Stimulated activated CD4-positive, alpha-beta T cell treated with anti-CD3 and anti-CD28 coated beads, Interleukin-15, amount 100 ng/mL, for 48 hours (primary cell): ENCODE measurements at places on chromosomes 12 and 14.
A peak's percentile ranks its signal among the peaks of the same experiment; 100 is the strongest.

DNA sequence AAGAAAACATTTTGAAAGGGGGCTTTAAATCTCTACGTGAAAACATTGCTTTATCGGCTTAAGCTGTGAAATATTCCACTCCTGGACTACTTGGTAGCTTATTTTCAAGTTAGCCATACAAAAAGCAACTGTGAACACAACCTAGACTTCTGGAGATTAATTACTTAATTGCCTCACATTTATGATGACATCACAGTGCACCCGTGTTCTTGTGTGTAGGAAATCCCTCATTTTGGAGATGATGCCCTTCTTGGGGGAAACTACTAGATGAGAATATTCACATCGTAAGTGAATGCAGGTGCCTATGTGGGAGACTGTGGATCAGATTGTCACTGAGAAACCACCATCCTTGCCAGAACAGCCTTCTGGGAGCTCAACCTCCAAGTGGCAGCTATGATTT is 10.5 kb upstream of the B4GALNT3 start:
- DNase-seq: no peak

GRCh38 chr14:100038065-100038464 is 27.2 kb upstream of the EVL start:
- no peak for DNase-seq

GRCh38 chr14:49581209-49582112 is 4.7 kb downstream of the RPS29 start:
- no peak for DNase-seq

- peak; percentile 28 for DNase-seq
These were observed at the start of gene BIN2 for GRCh38 chr12:51323966-51324895. TSS of gene BIN2 (minus strand) at chr12:51324174. CDS start at chr12:51324102, 72 bp downstream.

- DNase-seq: no peak
These were observed 49.9 kb upstream of the PLEKHG3 start for GRCh38 chr14:64654246-64654900.

GRCh38 chr12:51889216-51890132 is 1.6 kb downstream of the ANKRD33 start:
- no peak for DNase-seq

DNA sequence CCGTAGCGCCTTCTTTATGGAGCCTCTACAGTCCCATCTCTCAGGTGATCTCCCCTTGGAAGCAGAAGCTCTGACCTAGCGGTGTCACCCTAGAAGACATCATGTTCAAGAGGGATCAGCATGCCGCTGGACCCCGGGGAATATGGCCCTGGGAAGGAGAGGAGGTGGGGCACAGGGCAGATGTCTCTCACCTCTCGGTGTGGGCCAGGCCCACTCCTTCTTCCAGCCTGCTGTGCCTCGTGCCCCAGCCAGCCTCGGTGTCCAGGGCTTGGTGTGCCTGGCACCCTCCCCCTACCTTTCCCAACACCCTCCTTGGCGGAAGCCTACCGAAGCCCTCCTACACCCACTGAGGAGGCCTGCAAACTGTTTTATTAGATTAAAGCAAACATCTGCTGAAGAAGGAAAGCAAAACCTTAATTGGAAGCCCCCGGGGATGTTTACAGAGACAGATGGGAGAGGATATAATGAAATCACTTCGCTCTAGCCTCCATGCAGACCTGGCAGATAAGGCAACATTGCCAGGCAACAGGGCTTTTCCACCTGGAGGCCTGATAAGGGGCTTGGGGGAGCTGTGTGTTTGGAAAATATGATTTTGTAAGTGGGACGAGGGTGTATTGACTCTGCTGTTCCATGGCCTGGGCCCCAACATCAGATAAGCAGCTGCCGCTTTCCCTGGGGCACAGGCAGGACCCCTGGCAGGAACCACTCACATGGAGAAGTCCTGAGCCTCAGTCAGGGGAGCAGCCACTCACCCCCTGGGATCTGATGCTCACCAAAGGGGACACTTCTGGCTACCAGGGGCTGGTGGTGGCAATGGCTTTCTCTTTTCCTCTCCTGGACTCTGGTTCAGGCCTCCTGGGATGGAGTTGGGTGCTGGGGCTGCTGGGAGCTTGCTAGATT is 5.7 kb upstream of the CHGA start:
- DNase-seq: no peak

- DNase-seq: no peak
These were observed 20.5 kb downstream of the PSMC1 start for GRCh38 chr14:90276646-90277367.

DNA sequence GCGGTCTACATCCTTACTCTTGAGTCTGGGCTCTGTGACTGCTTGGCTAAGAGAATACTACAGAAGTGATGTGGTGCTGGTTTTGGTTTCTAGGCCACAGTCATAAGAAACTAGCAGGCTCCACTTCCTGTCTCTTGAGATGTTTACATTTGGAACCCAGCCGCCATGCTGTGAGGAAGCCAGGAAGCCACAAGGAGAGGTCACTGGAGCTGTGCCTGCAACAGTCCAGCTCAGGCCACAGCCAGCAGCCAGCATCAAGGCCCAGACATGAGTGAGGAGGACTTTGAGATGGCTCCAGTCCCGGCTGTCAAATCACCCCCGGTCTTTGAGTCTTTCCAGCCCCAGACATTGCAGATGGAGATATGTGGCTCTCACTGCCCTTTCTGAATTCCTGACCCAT is 12.9 kb upstream of the FAM181A start:
- DNase-seq: peak; percentile 4

DNA sequence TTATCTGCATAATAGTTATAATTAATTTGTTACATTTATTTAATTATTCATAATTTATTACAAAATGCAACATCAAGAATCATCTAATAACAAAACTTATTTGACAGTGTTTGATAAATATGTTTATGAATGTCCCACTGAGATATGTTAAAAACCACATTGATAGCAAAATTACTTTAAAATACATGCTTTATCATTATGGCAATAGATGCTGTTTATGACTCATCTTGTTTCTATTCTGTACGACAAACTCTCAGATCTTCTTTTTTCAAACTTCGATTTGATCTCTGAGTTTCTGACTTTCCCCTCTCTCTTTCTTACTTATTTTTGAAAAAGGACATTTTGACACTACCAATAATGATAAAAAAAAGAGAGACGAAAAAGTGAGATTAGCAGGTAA is 56.8 kb upstream of the LRRK2 start:
- DNase-seq: no peak

DNA sequence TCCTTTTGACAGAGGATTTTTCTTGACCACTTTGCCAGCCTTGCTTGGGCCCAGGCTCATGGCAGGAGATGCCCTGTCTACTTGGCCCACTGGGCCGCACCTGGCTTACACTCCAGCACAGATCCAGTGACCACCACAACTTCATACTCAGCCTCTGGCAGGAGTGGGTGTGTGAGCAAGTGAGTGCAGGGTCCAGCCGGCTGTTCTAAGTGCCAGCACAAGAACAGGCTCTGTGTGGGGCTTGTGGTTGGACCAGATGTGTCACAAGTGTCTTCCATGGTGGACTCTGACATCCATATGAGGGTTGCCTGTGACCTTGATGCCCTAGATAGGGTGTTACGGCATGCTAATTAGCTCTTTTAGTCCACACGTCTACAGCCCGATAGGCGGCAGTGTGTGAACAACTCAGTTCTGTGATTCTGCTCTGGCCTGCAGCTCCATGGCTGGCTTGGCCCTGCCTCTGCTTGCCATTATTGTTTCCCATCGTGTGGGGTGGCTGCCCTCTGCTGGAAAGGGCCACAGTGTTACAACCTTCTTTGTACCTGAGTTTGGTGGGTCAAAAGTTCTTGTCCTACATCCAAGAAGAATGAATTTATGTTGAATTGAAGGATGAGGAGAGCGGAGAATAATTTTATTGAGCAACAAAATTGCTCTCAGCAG is 1089.1 kb downstream of the SLC6A15 start:
- DNase-seq: no peak

DNA sequence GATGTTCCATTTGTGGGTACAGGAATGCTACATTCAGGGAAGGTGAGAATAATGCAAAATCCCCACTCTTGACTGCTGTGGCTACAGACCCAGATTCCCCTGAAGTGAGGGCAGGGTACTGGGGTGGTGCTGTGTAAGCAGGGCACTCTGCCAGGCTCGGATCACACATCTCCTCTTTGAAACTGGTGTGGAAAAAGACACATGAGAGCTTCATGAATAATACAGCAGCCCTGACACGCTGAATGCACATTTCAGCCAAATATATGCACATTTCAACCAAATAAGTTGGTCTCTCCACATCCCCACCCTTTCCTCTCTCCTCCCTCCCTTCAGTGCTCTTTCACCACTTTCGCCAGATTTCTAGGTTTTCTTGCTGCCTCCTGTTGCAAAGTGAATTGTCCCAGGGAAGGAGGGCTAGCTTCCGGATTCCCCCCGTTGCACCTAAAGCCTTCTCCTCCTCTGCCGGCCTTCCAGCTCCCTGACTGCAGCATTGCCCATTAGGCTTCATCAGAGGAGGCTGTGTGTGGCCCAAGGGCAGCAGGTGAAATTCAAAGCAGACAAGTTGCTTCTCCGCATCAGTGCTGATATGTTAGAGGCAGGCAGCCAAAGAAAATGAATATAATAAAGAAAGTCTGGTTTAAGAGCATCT is 118.2 kb upstream of the TMCC3 start:
- DNase-seq: no peak

GRCh38 chr14:55450539-55450938 is 10.1 kb upstream of the TBPL2 start:
- no peak for DNase-seq

- DNase-seq: no peak
These were observed 97.1 kb downstream of the SLC38A6 start for GRCh38 chr14:61077951-61078720.

DNA sequence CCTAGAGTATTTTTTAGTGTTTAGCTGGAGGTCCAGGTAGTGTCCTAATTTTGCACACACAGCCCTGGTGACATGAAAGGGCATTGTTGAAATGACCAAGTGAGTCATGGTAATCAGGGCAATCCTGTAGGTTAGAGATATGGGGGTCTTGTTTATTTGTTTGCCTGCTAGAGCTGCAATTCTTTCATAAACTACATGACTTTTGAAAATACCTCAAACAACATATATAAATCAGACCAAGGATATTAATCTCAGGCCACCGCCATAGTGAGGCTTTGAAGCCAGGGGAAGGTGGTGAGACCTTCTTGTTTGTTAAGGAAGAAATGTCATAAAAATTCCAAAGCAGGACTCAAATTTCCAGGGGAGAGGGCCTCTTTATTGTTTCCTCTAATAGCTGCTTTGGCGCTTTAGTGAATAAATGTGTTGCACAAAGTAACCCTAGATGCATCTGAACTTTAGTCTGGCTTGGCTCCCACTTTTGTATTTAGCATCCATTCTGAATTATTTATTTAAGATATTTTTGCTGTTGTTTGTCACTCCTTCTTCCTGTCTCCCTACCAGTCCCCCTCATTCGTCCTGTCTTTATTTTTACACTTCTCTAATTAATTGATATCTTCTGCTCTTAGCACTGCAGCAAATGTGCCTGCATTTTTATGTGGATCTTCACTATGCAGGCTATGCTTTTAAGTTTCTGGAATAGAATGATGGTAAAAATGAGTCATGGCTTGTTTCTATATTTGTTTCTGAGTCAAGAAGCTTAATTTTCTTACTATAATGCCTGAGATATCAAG is 430.3 kb downstream of the RAD51B start:
- no peak for DNase-seq

DNA sequence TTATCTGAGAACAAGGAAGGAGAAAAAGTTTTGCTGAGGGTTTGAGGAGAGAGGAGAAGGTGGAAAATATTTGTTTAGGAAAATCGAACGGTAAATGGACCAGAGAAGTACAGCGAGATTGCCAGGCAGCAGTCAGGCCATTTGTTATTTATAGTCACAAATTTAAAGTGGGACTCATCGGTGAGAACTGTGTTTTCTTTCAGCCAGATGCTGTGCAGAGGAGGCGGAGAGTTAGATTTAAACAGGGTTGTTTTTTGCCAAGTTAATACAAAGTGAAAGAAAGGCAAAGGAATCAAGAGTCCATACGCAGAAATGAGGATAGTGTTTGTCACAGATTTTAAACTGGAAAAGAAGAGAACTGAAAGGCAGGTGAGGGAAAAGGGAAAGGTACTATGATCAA is 200.6 kb upstream of the CNOT2 start:
- no peak for DNase-seq

DNA sequence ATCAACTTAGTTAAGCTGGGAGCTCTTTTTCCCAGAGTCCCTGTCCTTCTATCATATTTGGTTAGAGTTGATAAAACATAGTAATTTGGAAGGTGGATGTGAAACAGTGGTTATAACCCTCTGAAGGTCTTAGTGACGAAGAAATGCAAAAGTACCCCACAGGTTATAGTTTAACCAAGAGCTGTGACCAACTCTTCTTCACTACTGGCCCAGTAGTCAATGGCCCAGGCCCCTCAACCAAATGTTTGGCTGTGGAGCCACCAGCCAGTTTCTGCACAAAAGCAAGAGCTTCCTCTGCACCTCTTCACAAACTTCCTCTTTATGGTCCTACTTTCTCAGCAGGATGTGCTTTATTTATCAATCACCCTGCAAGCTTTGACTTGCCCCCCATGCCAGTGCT is 132.6 kb downstream of the BMP4 start:
- no peak for DNase-seq

DNA sequence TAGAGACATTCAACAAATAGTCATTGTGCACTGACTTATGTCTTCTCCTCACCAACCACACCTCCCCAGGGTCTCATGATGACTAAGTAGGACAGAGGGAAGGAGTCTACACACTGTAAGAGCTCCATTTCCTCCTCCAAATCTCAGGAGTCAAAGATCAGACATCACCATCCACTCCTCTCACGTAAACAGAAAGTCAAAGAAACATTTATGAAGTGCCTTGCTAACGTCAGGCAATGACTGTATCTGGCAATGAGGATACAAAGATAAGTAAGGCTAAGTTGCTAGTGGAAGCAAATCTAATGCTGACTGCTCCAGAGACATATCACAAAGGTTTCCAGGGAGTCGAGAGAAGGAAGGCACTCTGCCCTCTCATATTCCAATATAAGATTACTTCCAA is 88.9 kb downstream of the SLC2A13 start:
- DNase-seq: no peak

DNA sequence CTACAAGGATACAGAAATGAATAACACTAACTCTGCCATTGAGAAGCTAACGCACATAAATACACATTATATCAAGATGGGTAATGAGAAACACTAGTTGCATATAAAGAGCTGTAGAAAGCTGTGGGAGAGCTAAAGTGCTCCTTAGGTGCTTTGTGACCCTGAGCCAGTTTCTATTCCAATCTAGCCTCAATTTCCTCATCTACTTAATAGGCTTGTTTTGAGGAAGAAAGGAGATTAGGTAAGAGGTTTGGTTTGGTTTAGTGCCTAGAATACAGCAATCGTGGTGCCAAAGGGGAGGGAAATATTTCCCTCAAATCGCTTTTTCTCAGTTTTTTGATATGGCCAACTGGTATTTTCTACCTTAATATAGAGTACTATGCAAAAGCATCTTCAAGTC is 994 bp downstream of the SRP54 start:
- DNase-seq: no peak

GRCh38 chr14:102795060-102795925 is 18.0 kb downstream of the TRAF3 start:
- no peak for DNase-seq

GRCh38 chr14:70655110-70655826 is 13.6 kb downstream of the TTC9 start:
- DNase-seq: peak; percentile 51
